ENCODE measurements at places on chromosomes 4 and X.

DNA sequence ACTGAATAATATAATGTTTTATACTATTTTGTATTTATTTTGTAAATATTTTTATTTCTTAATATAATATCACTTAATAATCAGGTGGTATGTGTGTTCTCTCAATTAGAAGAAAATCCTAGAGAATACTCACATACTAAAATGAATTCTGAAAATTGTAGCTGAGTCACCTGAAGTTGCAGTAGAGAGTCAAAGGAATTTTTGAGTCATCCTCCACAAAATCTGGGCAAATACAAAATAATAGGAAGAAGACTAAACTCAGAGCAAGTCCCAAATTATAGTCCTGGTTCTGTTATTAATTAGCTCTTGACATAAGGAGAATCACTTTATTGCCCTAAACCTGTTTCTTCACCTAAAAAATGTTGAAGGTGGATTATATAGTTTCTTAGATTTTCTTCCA lies 57.8 kb downstream of the SPATA4 start:
- no peak for DNase-seq

DNA sequence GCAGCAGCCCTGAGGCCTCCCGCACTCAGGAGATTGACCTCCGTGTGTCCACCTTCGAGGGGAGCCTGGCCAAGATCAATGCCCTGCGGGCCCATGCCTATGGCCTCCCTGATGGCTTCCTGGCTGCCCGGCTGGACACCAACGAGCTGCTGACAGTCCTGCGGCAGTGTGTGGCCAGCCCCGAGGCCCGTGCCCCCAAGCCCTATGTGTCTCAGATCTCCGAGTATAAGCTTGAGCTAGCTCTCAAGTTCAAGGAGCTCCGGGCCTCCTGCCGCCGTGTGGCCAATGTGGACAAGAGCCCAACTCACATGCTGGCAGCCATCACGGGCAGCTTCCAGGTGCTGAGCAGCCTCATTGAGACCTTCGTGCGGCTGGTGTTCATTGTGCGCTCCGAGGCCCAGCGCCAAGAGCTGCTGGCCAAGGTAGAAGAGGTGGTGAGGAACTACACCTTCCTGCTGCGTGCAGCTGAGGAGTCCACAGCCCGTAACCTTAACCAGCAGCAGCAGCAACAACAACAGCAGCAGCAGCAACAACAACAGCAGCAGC lies 25.5 kb upstream of the PRPS1 start:
- DNase-seq, result no peak

DNA sequence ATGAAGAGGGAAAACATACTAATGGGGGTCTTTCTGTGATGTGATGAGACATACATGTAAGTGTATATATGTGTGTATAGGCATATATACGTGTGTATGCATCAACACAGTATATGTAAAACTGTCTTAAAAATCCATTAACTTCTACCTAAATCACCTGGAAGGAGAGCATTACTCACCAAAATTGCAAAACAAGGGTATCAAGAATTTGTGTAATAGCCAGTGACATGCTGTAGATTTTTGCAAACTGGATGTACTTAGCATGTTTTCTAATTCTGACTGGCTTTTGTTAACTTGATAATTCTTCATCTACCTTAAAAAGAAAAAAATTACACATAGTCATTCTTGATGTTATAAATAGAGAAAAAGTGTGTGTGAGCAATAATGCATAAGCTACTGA lies 104.7 kb downstream of the PRRG1 start:
- DNase-seq, result no peak

DNA sequence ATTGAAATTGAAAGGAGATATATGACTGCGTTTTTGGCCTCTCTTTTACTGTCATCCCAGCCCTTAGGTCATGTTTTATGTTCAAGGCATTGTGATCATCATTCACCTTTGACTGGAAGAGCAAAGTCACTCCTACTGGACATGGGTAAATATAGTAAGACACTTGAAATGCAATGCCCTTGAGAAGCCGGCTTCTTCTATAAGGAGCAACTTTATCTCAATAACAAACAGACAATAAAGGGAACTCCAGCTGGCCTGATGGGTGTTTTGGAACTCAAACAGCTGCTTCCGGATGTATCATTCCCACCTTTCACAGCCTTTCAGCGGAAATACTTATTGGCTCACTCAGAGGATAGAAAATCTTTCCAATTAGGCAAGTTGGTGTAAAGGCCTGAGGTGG lies 65.1 kb upstream of the C4orf54 start:
- DNase-seq, result no peak

- DNase-seq, result no peak
Observed at GRCh38 chr4:6495736-6496135, 23.3 kb upstream of the PPP2R2C start.

DNA sequence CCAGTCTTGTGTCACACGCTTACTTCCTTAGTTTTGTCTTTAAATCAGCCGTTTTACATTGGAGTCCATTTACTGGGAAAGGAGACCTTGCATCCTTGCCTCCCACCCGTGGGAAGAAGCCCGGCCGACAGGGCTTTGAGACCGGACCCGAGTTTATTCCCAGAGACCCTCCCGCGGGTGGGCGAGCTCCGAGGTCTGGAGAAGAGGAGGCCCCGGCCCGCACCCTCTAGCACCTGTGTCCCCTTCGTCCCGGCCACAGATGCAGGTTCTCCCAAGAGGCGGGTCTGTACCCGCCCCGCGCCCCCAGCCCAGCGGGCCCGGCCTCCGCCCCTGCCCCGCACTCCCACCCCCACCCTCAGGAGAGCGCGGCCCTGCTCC lies 3.8 kb upstream of the SLC26A1 start:
- DNase-seq, result no peak

GRCh38 chr4:181951265-181951664 lies 291.9 kb upstream of the TENM3 start:
- no peak for DNase-seq

- DNase-seq, result no peak
Observed at GRCh38 chr4:4446434-4446833, 59.5 kb downstream of the NSG1 start.

DNA sequence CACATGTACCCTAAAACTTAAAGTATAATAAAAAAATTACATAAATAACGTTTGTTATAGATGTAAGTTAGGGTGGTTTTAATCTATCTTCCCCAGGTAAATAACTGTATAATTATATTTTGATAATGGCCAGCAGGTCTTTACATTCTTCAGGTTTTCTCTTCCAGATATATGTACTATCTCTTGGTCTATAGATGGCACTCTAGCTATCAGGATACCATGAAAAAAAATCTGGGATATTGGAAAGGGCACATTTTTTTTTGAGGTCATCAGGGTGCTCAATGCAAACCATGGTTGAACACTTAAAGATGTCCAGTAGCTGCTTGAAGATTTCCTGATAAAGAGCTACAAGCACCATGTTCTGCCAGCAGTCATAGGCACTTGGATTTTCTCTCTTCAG lies 15.6 kb upstream of the ADH4 start:
- DNase-seq, result no peak

GRCh38 chrX:21800344-21800770 lies 39.1 kb upstream of the MBTPS2 start:
- DNase-seq, result no peak

DNA sequence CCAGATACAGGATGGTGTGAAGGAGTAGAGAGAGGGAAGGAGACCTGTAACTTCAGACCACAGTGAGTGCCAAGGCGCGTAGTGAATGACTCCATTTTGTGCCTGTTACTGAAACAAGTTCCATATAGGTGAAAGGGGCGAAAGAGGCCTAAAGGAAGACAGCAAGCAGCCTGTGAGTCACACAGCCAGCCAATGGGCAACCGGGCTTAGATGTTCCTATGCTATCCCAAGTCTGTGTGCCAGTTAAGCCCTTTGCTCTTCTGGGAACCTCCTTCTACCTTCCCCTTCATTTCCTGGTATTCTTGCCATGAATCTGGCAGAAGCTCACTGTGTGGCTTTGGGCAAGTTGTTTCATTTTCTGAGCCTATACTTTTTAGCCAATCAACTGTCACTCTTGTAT lies 161.8 kb upstream of the LDB2 start:
- no peak for DNase-seq

- DNase-seq, result no peak
Observed at GRCh38 chrX:27599928-27600327, 9.8 kb downstream of the DCAF8L2 start.

- peak; percentile 70 for DNase-seq
Observed at GRCh38 chrX:100636321-100636991, at the start of gene TSPAN6. TSS of gene TSPAN6 (minus strand) at chrX:100636806. CDS start at chrX:100636694, 112 bp downstream.

- DNase-seq, result no peak
Observed at GRCh38 chr4:56241500-56241899, 145.8 kb downstream of the AASDH start.

GRCh38 chr4:56540826-56541225 lies 35.2 kb downstream of the ARL9 start:
- DNase-seq, result no peak
